ENCODE measurements at places on chromosomes 5 and 9.

GRCh38 chr9:13478160-13478559 lies 198.7 kb upstream of the MPDZ start:
- no peak for DNase-seq

GRCh38 chr5:9895302-9895645 lies 265.1 kb upstream of the TAS2R1 start:
- no peak for DNase-seq

DNA sequence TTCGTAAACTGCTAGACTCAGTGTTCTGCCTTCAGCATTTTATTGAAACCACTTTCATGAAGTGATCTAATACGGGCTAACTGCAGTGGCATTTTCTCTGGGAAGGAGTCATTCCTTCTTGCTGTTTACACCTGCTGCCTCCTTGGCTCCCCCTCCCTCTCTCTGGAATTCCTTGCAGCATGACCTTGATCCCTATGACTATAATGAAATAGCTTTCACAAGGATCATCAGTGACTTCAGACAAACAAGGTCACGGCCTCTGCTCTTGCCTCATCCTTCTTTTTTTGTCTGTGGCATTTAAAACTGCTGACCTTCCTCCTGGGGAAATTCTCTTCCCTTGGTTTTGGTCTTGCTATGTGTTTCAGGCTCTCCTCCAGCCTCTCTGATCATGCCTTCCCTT lies 90.2 kb downstream of the ZNF462 start:
- no peak for DNase-seq

- DNase-seq: no peak
These were observed 32.2 kb upstream of the ANGPTL2 start for GRCh38 chr9:127154390-127155191.

- no peak for DNase-seq
These were observed 6.6 kb downstream of the ASB6 start for GRCh38 chr9:129635099-129636065.

- no peak for DNase-seq
These were observed 58.3 kb downstream of the BAAT start for GRCh38 chr9:101326501-101326900.

GRCh38 chr9:111069183-111069582 lies 30.9 kb upstream of the LPAR1 start:
- no peak for DNase-seq

DNA sequence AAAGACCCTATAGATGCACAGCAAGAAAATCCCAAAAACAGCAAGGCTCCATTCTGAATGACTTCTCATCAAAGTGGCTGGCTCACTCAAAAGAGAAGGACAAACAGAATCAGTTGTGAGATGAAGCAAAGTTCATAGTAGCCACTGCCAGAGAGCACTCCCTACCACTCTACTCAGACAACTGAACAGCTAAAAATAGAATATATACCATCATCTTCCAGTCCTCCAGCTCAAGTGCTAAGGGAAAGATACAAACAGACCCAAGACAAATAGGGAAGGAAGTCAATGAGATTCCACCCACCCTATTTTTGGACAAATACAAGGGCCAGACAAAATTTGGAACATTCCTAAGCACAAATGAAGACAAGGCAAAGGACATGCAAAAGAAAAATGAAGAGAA lies 20.6 kb downstream of the GNAQ start:
- DNase-seq: no peak

- no peak for DNase-seq
These were observed 2.5 kb downstream of the SH3TC2 start for GRCh38 chr5:149060325-149060724.

DNA sequence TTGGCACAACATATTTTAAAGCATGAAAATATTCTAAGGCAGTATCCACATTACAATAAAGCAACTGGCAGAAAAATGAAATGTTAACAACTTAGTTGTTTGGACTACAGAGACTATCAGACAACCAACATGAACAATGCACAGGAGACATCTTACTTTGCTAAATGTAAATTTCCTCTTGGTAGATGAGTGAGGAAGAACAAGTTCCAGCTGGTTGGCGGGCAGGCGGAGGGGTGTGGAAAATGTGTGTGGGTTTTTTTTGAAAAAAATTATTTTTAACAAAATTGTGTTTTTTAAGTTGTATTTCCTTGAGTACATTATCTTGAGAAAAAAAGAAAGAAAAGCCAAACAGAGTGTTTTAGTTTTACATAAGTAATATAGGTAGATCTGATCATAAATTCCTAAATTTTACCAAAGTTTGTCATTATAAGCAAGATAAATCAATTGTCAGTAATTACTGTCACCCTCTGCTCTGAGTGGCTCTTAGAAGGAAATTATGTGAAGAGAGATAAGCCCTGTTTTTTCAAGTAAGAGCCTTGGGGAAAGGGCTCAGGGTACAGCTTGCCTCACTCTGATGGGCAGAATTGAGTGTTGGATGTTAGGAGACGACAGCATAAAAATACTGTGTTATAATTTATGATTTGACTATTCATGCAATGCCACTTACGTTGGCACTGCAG lies 42.5 kb downstream of the TMEM167A start:
- DNase-seq: no peak

- DNase-seq: no peak
These were observed 10.4 kb upstream of the CRB2 start for GRCh38 chr9:123345567-123345955.

- DNase-seq: no peak
These were observed 351.8 kb upstream of the WWC1 start for GRCh38 chr5:167939686-167940085.

DNA sequence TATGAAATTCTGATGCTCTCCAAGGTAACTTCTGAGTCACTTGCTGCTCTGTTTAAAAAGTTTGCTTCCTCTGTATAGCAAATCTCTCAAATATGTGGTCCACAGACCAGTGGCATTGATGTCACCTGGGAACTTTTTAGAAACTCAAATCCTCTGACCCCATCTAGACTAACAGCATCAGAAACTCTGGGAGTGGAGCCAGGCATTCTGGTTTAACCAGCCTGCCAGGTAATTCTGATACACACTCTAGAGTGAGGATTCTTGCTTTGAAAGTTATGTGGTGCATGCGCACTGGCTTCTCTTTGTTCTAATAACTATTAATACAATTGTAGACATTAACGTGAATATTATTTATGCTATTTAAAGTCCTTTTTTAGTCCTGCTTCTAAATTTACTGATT lies 298.1 kb downstream of the SLF1 start:
- DNase-seq: no peak

DNA sequence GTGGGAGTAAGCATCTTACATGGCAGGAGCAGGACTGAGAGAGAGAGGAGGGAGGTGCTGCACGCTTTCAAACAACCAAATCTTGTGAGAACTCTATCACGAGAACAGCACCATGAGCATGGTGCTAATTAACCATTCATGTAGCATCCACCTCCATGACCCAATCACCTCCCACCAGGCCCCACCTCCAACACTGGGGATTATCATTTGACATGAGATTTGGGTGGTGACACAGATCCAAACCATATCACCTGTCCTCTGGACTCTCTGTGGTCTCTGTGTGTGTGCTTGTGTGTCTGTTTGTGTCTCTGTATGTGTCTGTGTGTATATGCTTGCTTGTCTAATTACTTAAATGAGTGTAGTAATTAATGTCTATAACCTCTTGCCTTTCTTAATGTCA lies 31.1 kb downstream of the SEC61B start:
- no peak for DNase-seq

DNA sequence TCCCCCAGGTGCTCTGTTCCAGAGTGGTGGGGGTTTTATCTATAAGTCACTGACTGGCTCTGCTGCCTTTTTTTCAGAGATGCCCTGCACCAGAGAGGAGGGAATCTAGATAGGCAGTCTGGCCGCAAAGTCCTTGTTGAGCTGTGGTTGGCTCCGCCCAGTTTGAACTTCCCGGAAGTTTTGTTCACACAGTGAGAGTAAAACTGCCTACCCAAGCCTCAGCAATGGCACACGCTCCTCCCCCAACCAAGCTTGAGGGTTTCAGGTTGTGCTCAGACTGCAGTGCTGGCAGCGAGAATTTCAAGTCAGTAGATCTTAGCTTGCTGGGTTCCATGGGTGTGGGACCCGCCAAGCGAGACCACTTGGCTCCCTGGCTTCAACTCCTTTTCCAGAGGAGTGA lies 1428.6 kb downstream of the MAT2B start:
- no peak for DNase-seq

- DNase-seq: no peak
These were observed 127.3 kb upstream of the BOD1 start for GRCh38 chr5:173743641-173744343.

DNA sequence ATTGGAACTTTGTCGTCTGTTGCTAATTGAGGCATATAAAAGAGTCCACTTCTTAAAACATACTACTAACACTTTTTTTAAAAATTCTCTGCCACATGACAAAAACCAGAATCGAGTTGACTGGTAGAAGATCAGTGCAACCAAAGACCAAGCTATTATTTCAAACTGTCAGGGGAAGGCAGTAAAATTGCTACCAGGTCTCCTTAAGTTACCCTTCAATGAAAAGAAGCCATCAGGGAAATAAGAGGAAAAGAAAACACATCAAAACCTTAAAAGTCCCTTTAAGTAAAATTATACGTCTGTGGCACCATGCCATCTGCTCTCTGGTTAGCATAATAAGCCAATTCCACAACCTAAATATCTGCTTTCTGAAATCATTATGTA lies 9.6 kb downstream of the ZNF608 start:
- no peak for DNase-seq

DNA sequence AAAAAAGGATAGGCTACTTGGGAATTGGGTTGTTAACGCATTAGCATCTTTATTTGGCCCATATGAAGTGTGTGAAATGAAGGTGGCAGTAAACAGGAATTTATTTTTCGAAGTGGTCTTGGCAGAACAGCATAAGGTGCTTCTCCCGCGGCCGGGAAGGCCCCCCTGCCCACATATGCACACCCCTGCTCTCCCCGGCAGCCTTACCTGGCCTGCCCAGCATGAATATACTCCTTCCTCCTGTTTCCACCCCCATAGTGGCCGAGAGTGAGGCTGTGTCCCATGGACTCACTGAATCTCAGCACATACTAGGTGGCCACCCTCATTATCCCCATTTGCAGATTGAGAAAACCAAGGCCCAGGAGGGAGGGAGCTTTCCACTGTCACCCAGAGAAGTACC lies 54.0 kb upstream of the OLFM1 start:
- no peak for DNase-seq

Data from CD4-positive, alpha-beta T cell treated with Interleukin-10 for 1 hour (primary cell).